H9 (cell line): ENCODE measurements at places on chromosomes 4 and X.

- DNase-seq = no peak
These were observed 132.4 kb upstream of the USP9X start for GRCh38 chrX:40952855-40953254.

GRCh38 chr4:78863254-78863869 lies 75.9 kb downstream of the PAQR3 start:
- DNase-seq = no peak

GRCh38 chrX:14939644-14940043 lies 66.4 kb downstream of the MOSPD2 start:
- DNase-seq = peak; percentile 26

GRCh38 chr4:183714626-183715025 lies 55.5 kb downstream of the TRAPPC11 start:
- DNase-seq = no peak

GRCh38 chr4:56906489-56907393 lies 959 bp upstream of the REST start:
- peak; percentile 63 for DNase-seq

GRCh38 chr4:14065406-14065805 lies 437.9 kb upstream of the BOD1L1 start:
- DNase-seq = no peak

- no peak for DNase-seq
These were observed 56.1 kb downstream of the SLC10A7 start for GRCh38 chr4:146465628-146466027.

GRCh38 chrX:43898406-43899035 lies 16.3 kb upstream of the MAOB start:
- no peak for DNase-seq

DNA sequence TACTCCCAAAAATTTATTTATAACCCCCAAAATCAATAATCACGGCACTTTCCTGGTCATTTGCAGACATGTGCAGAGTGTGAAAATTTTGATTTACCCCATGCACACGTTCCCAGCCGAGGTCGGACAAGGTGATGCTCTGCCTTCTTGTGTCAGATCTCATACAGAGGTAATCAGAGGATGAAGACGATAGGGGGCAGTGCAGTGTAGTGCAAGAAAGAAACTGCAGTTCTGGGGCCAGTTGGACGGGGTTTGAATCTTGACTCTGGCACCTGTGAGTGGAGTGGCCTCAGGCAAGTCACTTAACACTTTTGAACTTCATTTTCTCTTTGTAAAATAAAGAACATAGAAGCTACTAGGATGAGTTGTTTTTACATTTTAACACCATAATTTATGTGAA lies 88.4 kb downstream of the FRMPD3 start:
- peak; percentile 76 for DNase-seq

GRCh38 chr4:162075726-162076125 lies 88.1 kb downstream of the FSTL5 start:
- no peak for DNase-seq

DNA sequence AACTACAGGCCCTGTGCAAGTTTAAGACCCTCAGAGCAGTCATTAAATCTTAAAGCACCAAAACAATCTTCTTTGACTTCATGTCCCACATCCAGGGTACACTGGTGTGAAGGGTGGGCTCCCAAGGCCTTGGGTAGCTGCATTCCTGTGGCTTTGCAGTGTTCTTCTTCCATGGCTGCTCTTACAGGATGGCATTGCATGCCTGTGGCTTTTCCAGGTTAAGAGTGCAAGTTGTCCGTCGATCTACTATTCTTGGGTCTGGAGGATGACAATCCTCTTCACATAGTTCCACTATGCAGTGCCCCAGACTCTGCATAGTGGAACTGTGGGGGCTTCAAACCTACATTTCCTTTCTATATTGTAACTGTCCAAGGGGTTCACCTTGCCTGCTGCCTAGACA lies 494.5 kb downstream of the CFAP47 start:
- no peak for DNase-seq

GRCh38 chrX:5829469-5829868 lies 399.2 kb downstream of the NLGN4X start:
- DNase-seq = no peak

DNA sequence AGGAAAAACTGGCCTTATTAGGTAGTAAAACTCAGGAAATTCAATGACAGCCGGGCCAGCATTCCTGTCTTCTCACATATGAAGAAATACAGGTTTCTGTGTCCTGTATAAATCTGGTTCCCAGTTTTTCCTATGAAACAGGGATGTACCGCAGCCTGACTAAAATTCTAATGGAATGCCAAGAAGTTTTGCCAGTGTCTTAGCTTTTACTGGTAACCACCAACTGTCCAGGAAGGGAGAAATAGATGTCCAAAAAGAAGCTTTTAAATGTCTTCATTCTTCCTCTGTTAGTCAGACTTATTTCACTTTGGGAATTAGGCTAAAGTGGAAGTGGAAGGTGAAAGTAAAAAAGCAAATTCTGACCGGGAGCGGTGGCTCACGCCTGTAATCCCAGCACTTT lies 108.0 kb upstream of the TBL1X start:
- no peak for DNase-seq

DNA sequence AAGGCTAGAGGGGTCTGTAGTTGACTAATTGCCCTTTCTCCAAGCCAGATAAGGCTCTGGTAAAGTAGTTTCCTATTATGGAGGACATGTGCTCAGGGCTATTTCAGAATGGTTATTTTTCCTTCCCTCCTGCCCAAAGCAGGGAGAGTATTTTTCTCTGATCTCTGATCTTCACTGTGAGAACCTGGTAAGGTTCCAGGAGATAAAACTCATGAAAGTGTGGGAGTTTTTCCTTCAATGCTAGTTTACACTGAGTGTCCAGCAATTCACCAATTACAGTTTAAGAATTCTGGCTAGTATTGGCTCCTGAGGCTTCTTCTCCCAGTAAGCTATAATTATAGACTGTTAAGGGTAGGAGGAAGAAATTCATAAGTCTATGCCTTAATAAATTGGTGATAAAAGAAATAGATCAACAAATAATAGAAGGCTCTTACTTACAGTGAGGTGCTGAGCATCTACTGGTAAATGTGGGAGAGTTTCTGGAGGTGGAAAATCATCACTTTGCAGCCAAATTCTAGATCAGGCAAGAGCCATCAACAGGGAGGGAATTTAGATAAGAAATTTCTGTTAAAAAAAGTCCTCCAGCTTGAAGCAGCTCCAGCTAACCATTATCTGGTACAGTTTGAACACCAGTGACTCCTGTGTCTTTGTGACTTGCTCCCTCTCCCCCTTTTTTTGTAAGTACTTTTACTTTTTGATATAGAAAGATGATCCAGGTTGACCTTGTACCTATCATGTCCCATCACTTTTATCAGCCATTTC lies 30.9 kb downstream of the CASP6 start:
- no peak for DNase-seq

GRCh38 chr4:156420623-156421022 lies 467.0 kb upstream of the CTSO start:
- no peak for DNase-seq

GRCh38 chr4:120821029-120821428 lies 101.5 kb downstream of the PRDM5 start:
- no peak for DNase-seq

GRCh38 chr4:151908734-151909497 lies 148.1 kb upstream of the GATB start:
- DNase-seq = no peak

DNA sequence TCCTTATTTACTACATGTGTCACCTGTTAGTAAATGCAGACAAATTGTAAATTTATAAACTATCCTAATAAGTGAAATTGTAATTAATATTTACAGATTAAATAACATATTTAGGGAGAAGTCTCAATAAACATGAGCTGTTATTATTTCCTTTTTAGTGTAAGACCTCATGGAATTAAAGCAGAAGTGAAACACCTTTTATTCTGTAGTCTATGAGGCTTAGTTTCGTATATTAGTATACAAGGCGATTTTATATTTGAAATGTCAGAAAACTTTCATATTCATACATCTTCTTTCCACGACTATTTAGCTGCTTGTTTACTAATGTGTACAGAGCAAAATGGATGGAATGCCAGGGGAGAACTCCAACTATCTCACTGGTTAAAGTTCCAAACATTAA lies 414.4 kb downstream of the ARHGAP24 start:
- DNase-seq = no peak

- no peak for DNase-seq
These were observed 6.2 kb upstream of the P2RY8 start for GRCh38 chrX:1542994-1543725.

DNA sequence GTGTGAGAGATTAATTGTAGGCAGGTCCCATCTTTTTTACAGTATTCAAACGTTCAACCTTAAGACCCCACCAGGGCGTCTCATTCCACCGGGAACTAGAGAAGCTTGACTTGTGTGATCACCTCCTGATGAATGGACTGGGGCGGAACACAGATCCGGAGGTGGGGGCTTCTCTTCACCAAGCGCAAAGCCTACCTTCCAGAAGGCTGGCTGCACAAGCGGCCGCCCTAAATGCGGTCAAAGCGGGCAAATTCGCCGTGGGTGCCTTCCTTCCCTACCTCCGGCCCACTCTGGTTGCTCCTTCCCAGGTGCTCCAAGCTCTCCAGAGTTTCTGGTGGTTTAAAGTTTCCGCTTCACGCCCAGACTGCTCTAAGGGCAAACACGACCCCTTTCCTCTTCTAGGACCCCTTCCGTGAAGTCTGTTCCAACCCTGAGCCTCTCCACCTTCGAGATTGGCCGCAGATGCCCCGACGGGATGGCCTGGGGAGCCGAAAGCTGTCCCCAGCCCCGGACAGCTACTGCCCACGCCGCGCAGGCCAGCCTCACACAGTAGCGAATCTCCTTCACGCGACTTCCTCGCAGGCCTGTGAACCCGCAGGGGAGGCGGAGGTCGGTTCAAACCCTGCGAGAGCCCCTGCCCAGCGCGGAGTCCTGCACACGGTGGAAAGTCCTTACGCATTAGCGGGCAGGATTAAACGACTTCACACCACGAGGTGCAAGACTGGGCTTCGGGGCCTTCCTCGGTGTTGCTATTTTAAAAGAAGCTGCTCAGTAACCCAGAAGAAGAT lies 1.6 kb upstream of the WWC2 start:
- peak; percentile 64 for DNase-seq

- DNase-seq = no peak
These were observed 1054.2 kb downstream of the ARAP2 start for GRCh38 chr4:35189988-35190613.

GRCh38 chr4:37978248-37978924 lies 18.2 kb downstream of the PTTG2 start:
- no peak for DNase-seq

GRCh38 chr4:85995361-85995760 lies 364.5 kb downstream of the MAPK10 start:
- DNase-seq = no peak

GRCh38 chr4:119233191-119233590 lies 20.7 kb downstream of the USP53 start:
- DNase-seq = no peak

- no peak for DNase-seq
These were observed 25.3 kb downstream of the STEEP1 start for GRCh38 chrX:119539872-119540271.

GRCh38 chrX:3712051-3712869 lies 1.2 kb downstream of the PRKX start:
- no peak for DNase-seq

DNA sequence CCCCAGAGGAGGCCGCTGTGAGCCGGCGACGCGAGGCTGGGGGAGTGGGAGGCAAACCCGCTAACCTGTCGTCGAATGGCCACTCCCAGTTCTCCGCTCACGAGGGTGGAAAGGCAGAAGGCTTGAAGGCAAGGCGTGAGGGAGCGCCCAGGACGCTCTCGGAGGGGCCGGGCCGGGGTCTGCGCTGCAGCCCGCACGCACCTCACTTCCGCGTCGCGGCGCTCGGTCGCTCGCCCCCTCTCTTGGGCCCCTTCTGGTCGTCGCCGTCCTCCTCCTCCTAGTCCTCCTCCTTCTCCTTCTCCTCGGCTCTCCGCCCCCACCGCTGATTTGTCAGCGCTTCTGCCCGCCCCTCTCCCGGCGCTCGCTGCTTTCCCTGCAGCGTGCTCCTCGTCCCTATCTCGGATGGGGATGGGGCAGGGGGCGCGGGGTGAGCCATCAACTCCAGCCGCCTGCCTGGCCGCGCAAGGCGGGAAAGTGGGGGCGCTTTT lies at the start of gene SNCA:
Gene SNCA, minus strand, starts transcription at position 265 of the 488 bp plus-strand sequence. CDS start 1,494 bp downstream, outside the sequence.
- DNase-seq = peak; percentile 93

DNA sequence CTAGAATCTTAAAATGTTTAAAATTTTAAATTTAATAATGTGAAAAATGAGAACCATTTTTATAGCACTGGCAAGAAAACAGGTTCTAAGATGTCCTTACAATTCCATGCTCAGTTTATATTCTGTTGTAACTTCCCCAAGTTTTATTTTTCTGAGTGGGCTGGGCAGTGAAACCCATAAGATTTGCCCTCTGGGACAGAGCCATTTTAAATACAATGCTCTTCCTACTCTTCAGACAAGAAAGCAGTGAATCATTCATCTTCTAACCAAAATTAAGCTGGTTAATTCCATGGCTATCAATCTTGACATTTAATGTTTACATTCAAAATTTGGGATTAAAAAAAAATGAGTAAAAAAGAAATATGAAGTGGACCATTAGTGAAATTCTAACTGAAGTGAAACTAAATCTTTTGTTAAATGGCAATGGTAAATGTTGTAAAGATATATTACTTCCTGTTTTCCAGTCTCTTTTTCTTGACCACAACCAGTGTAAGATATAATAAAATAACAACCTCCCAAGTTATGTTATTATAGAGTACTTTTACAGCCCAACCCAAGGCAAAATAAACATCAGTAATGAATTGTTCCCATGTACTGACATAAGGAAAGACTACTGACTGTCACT lies 37.2 kb upstream of the PTPN13 start:
- DNase-seq = no peak

- DNase-seq = no peak
These were observed 101.4 kb upstream of the GPC4 start for GRCh38 chrX:133516686-133517085.

- DNase-seq = no peak
These were observed 250.1 kb upstream of the SMIM31 start for GRCh38 chr4:164503874-164504273.

DNA sequence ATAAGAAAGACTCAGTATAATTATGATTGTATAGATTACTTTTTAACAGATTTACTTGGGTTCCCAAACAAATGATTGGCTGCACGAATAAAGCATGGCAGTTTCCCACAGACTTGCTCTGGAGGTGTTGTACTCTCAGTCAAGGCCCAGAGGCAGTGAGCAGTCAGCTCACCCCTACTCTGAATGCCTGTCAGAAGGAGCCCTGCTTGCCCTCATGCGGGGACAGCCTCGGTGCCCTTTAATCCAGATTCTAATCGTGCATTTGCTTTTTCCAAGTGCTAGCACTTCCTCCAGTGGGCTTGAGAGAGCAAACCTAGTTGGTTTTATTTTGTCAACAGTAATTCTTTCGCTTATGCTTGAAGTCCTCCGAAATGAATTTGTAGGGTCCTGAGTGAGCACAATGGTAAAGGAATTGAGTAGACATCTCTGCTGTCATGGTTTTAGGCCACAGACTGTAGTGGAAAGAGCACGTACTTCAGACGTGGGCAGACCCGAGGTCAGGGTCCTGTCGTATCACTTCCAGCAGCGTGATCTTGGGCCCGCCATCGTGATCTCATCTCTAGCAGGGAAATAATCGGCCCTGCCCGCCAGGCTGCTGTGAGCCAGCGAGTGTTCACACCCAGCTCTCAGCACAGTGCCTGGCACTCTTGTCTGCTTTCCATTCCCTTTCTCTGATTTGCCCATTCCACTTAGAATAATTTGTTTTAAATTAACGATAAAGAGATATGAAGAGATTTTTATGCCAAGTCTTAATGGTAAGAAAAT lies 48.3 kb downstream of the GRK4 start:
- DNase-seq = no peak

GRCh38 chr4:185502386-185502785 lies 30.9 kb upstream of the CCDC110 start:
- DNase-seq = no peak

GRCh38 chr4:92387459-92388069 lies 83.8 kb downstream of the GRID2 start:
- DNase-seq = no peak
